A172 (cell line): ENCODE measurements at places on chromosomes 4 and X.

- no peak for DNase-seq
Measured at GRCh38 chr4:169682372-169683047, 62.1 kb downstream of the CLCN3 start.

DNA sequence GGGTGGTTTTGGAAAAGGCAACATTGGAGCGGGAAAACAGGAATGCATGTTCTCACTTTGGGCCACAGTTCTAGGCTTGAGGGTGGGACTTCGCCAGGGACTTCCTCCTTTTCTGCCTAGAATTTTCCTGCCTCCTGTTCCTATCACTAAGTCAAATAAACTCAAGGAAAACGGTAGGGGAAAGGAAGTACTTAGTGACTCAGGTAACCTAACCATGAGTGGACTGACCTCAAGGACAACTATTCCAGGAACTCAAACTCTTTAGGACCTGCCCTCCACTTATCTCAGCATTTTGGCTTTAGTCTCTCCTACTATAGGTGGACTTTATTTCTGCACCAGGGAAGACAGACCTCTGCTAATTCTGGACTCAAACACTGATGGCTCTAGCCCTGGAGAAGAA is 281.7 kb downstream of the ZNF674 start:
- peak; percentile 32 for DNase-seq

DNA sequence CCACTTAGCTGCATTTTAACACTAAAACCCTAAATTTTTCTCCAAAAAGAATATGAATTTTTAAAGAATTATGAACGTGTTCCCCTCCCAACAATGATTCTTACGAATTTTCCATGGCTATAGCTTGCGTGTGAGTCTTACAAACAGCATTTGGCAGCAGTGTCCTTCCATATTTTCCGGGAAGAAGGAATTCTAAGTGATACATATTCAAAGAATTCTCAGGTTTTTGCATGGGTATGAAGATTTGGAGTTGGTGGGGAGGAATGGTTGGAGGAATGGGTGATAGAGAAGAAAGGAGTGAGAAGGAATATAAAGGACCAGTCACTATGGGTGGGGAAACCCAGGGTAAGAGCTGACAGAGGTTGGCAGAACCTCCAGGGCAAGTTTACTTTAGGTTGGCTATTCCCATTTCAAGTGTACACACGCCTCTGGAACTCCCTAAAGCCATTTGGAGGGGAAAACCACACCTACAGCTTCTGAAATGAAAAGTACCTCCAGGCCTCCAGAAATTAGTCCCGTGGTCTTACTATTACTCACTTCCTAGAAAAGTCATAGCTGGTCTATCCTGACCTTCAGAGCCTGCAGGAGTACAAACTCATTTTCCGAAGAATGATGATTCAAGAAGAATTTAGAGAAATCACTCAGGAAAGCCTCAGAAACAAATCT is 420.8 kb upstream of the DIPK2B start:
- peak; percentile 85 for DNase-seq

- no peak for DNase-seq
Measured at GRCh38 chrX:110228453-110228852, 89.4 kb downstream of the AMMECR1 start.

DNA sequence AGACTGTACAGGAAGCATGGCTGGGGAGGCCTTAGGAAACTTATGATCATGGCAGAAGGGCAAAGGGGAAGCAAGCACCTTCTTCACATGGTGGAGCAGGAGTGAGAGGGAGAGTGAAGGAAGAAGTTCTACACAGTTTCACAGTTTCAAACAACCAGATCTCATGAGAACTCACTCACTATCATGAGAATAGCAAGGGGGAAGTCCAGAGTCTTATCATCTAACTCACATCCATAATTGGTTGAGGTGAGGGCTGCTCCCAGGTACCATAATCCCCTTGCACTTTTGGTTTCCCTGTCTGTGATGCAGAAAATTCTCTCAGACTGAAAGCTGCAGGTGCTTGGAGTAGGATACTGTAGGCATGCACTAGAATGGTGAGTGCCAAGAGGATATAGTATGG is 233.8 kb upstream of the CPEB2 start:
- DNase-seq, result no peak

- DNase-seq, result no peak
Measured at GRCh38 chr4:145709843-145710242, 29.9 kb downstream of the C4orf51 start.

DNA sequence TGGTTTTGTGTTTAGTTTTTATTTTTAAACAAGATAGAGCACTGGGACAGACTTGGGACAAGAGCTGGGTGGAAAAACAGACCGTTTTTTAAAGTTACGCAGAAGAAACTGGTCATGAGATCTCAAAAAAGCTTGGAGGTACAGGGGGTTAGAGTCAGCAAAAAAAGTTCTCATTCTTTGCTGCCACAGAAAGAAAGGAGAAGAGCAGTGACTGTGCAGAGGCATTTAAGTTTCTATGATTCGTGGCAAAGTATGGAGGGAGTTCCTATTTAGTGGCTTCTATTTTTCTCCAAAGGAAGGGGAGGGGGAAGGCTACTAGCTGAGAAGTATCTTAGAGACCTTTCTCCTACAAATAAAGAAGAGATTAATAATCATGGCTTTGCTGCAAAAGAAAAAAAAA is 68.3 kb downstream of the MANBA start:
- no peak for DNase-seq

- no peak for DNase-seq
Measured at GRCh38 chr4:81459228-81459627, 12.5 kb downstream of the RASGEF1B start.

DNA sequence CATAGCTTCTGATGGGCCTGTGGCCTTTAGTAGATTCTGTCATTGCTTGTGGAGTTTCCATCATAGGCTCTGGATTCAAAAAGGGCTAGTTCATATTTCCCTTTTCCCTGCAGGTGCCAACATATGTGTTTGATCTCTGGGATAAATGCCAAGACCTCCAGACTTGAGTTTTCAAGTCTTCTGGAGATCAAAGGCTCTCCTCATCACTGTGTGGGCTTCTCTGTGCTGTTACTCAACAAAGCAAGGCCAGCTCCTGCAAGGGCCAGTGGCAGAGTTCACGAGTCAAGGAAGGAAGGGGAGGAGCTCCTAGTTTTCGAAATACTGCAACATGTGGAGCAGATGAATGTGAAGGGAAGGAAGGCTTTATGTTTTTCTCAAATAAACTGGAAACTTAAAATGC is 62.7 kb upstream of the SCML1 start:
- DNase-seq, result no peak

- DNase-seq, result peak; percentile 0
Measured at GRCh38 chr4:79864500-79865200, 208.4 kb downstream of the ANTXR2 start.

DNA sequence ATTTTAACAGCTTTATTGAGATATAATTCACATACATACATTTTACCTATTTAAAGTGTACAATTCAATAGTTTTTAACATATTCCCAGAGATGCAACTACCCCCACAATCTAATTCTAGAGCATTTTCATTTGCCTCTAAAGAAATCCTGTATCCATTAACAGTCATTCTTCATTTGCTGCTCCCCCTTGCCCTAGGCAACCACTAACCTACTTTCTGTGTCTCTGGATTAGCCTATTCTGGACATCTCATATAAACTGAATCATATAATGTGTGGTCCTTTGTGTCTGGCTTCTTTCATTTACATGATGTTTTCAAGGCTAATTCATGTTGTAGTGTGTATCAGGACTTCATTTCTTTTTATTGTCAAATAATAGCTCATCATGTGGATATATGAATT is 105.1 kb upstream of the GRPR start:
- no peak for DNase-seq

DNA sequence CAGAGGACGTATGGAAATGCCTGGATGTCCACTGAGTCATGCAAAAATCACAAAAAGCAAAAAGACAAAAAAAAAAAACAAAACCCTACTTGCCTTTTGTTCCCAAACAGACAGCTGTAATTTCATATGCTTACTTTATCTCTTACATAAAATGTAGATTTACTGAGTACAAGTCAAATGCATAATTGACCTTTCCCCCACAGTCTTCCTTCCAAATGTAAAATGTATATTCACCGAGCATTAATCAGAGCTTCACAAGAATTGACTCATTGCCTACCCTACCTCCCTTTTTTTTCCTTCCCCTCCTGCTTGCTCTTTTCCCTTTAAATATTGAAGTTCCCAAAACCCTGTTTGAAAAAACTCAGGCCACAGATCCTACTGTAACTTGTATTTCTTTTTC is 32.5 kb upstream of the TMPRSS11B start:
- no peak for DNase-seq

GRCh38 chr4:153514001-153514526 is 47.9 kb downstream of the TMEM131L start:
- DNase-seq, result peak; percentile 84

GRCh38 chr4:103451341-103451740 is 253.2 kb upstream of the CENPE start:
- no peak for DNase-seq

DNA sequence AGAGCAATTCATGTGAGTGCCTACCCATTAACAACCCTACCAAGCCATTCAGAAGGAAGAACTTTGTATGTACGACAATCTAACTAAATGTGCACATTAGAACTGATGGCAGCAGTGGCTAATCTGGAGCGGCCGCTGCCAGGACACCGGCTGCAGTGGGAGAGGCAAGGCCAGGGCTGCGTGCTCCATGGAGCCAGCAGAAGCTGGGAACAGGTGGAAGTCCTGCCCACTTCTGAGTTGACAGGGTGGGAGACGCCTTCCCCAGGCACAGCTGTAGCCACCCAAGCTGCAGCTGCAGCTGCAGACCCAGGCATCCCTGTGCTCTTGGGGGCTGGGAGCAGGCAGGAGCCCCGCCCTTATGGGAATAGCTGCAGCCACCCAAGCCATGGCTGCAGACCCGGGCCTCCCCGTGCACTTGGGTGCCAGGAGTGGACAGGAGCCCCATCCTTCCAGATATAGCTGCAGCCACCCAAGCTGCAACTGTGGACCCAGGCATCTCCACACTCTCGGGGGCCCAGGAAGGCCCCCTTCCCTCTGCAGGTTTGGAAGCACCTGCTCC is 79.1 kb upstream of the DDX60 start:
- DNase-seq, result no peak

GRCh38 chr4:35925806-35926205 is 318.5 kb downstream of the ARAP2 start:
- DNase-seq, result peak; percentile 53

- DNase-seq, result no peak
Measured at GRCh38 chr4:104424989-104425388, 69.7 kb downstream of the CXXC4 start.

- no peak for DNase-seq
Measured at GRCh38 chrX:65744965-65745364, 77.5 kb downstream of the MSN start.

- peak; percentile 25 for DNase-seq
Measured at GRCh38 chr4:153809916-153810810, 21.3 kb upstream of the SFRP2 start.

- DNase-seq, result peak; percentile 73
Measured at GRCh38 chr4:173181848-173182247, 13.2 kb downstream of the GALNT7 start.
